Stimulated activated CD4-positive, alpha-beta T cell treated with anti-CD3 and anti-CD28 coated beads, Interleukin-2, amount 100 ng/mL, for 4 hours (primary cell): ENCODE measurements at places on chromosomes 13 and 19.
A peak's percentile ranks its signal among the peaks of the same experiment; 100 is the strongest.

DNA sequence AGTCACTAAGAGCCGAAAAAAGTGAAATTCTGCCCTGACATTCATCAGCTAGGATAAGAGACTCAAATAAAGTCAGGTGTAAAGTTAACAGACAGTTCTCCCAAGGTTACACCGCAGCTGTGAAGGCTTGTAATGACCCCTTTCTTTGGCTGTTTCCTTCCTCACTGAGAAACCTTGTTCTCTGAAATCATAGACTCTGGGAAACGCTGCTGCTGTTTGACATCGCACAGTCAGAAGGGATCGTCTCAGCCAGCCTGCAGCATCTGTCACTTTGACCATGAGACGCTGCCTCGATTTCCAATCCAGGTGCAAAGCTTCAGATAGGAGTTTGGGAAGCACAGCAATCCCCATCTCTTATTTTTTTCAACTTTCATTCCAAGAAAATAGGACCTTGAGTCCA, 678 bp downstream of the BCAT2 start:
- DNase-seq: no peak

- DNase-seq: no peak
Measured at GRCh38 chr13:72462166-72462565, 265.3 kb downstream of the MZT1 start.

GRCh38 chr13:99507986-99508385, 6.7 kb downstream of the TM9SF2 start:
- DNase-seq: no peak

GRCh38 chr13:23021906-23022305, 158.9 kb upstream of the SGCG start:
- no peak for DNase-seq

DNA sequence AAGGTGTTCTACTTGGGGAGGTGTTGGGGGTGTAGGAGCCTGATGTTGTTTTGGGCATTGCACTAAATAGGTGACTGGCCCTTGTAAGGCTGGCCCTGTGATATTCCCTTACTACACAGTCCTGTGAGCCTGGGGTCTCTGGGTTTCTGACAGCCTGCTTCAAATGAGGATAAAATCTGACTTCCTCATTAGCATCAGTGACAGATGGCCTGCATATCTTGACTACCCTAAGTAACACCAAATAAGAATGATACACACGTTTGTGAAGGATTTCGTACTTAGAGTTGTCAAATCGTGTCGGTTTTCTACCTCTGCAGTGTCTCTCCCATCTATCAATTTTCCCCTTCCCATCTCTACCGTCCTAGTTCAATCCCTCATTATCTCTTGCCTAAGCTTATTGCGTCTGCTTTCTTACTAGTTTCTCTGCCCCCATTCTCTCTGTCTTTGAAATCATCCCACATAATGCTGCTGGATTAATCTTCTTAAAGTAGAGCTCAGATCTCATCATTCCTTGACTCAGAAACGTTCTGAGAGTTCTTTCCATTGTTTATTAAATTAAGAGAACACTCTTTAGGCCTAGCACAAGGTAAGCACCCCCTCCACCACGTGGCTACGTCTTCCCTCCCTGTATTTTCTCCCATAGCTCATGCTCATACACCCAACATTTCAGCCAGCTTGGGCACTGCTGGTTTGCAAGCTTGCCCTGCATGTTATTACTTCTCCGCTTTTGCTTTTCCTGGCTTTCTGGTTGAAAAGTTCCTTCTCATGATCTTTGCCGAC, 26.2 kb upstream of the CNMD start:
- no peak for DNase-seq

DNA sequence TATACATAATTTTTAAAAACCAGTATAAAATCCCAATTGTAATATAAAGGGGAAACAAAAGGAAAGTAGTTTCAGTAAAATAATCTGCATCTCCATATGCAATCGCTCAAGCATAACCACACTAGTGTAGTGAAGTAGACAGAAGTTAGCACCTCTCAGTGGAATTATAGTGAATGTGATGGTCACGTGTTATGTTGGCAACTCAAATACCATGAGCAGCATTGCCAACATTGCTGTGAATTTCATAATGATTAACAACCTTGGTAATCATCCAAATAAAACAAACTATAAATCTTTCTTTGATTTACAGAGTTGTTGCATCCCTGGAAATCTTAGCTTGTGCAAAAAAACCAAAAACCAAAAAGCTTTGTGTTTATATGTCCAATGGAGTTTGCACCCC, 77.3 kb upstream of the SIAH3 start:
- no peak for DNase-seq

- DNase-seq: no peak
Measured at GRCh38 chr19:2616741-2617392, 85.6 kb downstream of the GNG7 start.

DNA sequence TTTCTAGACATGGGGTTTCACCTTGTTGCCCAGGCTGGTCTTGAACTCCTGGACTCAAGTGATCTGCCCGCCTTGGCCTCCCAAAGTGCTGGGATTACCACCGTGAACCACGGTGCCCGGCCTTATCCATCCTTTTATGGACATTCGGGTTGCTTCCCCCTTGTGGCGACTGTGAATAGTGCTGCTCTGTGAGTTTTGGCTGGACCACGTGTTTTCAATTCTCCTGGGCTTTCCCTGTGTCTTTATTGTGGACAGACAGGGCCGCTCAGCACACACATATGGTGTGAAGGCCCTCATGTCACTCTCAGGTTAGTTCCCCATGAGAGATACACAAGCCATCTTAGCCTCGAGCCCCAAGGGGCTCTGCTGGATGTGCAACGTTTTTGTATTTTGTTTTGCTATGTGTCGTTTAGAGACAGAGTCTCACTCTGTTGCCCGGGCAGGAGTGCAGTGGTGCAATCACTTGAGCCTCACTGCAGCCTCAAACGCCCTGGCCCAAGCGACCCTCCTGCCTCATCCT, 40.5 kb downstream of the MAU2 start:
- DNase-seq: peak; percentile 39

- no peak for DNase-seq
Measured at GRCh38 chr13:98286799-98287198, 109.7 kb upstream of the RNF113B start.

DNA sequence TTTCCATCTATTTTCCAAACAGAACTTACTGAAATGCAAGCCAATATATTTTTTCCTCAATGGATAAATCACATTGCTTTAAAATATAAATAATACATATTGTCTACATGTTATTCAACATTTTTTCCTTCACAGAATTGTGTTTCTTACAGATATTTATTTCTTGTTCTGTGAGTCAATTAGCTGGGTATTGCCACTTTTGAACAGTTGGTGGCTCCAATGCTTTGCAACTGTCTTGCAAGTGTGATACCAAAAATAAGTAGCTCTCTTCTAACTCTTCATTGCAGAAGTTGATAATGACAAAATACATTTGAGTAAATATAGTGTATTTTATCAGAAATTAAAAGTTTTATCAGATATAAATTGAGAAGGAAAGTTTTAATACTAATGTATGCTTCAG, 17.1 kb upstream of the GPC5 start:
- DNase-seq: no peak

DNA sequence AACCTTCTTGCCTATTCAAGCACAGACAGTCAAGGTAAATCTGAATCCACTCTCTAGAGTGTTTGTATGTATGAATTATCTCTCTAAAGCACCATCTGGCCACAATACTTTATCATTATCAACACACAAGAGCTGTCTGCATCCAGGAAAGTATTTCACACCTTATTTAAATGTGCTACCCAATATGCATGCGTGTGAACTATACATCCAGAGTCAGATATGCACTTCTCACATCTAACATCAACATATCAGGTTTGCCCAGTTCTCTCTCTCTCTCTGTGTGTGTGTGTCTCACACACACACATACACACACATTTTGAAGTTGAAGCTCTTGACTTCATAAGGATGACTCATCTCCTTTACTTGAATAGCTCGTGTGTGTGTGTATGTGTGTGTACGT, 697.5 kb upstream of the PCDH20 start:
- no peak for DNase-seq

- DNase-seq: no peak
Measured at GRCh38 chr19:47210180-47210490, 20.9 kb downstream of the BBC3 start.

DNA sequence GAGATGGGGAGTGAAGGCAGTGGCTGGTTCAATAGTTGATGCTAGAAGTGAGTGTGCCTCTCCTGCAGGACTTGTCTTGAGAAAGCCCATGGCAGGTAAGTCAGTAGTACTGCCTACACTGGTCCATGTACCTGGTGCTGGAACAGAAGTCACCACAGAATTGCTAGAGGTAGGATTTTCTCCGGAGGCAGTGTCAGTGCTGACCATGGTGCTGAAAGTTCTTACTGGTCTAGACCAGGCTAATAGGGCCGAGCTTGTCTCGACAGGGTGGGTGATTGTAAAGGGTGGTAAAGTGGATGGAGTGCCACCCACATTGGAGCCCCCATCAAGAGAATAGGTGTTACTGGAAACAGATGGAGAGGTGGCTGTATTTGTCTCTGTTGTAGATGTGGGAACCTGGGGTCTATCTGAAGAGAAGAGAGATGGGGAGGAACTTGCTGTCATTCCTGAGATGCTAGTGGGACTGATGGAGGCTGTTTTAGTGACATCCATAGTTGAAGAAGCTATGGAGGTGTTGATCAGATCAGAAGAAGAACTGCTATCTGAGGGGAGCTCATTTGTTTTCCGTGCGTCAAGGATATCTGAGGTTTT, 36.6 kb downstream of the MUC16 start:
- DNase-seq: no peak

- DNase-seq: no peak
Measured at GRCh38 chr19:51743405-51743804, 8.3 kb downstream of the FPR1 start.

GRCh38 chr13:39038569-39039030, 344 bp downstream of the NHLRC3 start:
- peak; percentile 13 for DNase-seq

GRCh38 chr19:3478409-3479176, 1.7 kb downstream of the SMIM24 start:
- no peak for DNase-seq

GRCh38 chr13:41193469-41193868, 900 bp downstream of the KBTBD7 start:
- DNase-seq: no peak

GRCh38 chr19:58566989-58567388, 6.1 kb downstream of the MZF1 start:
- DNase-seq: no peak

DNA sequence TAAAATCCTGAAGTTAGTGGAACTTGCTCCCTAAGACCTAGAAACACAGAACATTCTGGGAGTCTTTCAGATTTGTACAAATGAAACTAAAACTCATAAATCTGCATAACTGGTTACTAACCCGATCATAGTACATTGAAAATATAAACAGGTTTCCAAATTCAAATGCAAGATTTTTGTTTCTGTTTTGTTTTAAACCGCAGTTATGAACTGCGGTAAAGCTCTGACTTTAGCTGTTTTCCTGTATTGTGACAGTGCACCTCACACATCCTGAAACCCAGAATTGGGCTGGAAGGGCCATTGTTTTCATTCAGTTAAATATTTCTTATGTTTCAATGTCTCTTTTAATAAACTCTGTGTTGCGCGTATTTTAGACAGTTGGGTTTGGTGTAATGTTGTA, 204.7 kb downstream of the SHISA2 start:
- no peak for DNase-seq

- DNase-seq: no peak
Measured at GRCh38 chr13:39554371-39554770, 48.6 kb downstream of the LHFPL6 start.

GRCh38 chr19:13637664-13638063, 126.7 kb upstream of the MRI1 start:
- no peak for DNase-seq

DNA sequence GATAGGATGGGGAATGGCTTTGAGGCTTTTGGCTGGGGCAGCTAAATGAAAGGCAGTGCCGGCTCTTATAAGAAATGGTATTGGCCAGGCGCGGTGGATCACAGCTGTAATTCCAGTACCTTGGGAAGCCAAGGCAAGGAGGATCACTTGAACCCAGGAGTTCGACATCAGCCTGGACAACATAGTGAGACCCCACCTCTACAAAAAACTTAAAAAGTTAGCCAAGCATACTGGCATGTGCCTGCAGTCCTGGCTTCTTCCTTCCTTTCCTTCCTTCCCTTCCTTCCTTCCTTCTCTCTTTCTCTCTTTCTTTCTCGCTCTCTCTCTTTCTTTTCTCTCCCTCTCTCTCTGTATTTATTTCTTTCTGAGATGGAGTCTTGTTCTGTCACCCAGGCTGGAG, 3.1 kb downstream of the CA11 start:
- DNase-seq: no peak

- no peak for DNase-seq
Measured at GRCh38 chr13:113152984-113153809, 5.3 kb upstream of the PROZ start.

GRCh38 chr13:109145631-109146030, 516.2 kb downstream of the MYO16 start:
- DNase-seq: no peak

GRCh38 chr13:32214071-32214470, 101.1 kb downstream of the ZAR1L start:
- DNase-seq: no peak

GRCh38 chr19:4523306-4524110, 5.2 kb upstream of the PLIN4 start:
- DNase-seq: no peak

GRCh38 chr19:44553478-44554171, 24.1 kb upstream of the CEACAM20 start:
- no peak for DNase-seq

GRCh38 chr13:28559636-28560259, 64.8 kb upstream of the FLT1 start:
- no peak for DNase-seq

GRCh38 chr19:2711172-2711874, 8.8 kb upstream of the GNG7 start:
- DNase-seq: no peak

DNA sequence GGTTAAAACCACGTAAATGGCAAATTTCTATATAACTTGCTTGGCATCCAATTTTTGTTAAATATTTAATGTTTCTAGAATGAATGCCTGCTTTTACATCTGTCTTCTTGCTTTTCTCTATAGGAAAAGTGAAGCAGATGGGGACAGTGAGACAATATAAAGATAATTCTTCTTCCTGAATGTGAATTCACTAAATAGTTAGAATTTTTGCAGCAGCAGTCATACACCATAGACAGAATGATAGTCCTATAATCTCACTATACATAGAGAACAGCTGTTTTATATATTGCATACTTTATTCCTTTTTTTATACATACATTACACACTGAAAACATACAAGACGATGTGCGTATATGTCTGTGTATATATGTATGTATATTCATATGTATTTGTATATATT, 1127.3 kb downstream of the PCDH9 start:
- DNase-seq: no peak

- no peak for DNase-seq
Measured at GRCh38 chr19:49200238-49200862, 42.8 kb downstream of the TRPM4 start.

- DNase-seq: peak; percentile 64
Measured at GRCh38 chr19:15331419-15332310, 674 bp downstream of the BRD4 start.

GRCh38 chr13:112968910-112969691, at the start of gene MCF2L:
Gene MCF2L (plus strand): TSS chr13:112969214. CDS start chr13:112969380, 166 bp downstream.
- peak; percentile 57 for DNase-seq

- no peak for DNase-seq
Measured at GRCh38 chr13:35729926-35730627, 253.6 kb upstream of the MAB21L1 start.

GRCh38 chr13:32527151-32527550, 11.4 kb downstream of the N4BP2L2 start:
- no peak for DNase-seq
